ENCODE measurements at places on chromosomes 1 and 21.

DNA sequence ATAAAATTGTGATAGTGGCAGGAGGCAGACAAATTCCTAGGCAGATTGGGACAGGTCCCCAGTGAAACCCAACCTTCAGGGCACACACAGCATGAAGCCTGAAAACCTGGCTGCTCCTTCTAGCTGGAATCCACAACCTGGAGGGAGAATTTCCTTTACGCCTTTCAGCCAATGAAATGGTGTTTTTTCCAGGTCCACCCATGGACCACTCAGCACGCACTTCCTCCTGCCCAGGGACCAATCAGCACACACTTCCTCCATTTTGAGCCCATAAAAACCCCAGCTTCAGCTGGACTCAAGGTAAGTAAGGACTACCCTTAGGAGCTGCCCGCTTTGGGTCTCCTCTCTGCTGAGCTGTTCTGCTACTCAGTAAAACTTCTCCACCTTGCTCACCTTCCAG lies 120.1 kb downstream of the AKT3 start:
- DNase-seq = no peak

- no peak for DNase-seq
Measured at GRCh38 chr1:114154146-114154962, 685 bp upstream of the SYT6 start.

GRCh38 chr1:51285055-51285454 lies 45.3 kb downstream of the TTC39A start:
- no peak for DNase-seq

- DNase-seq = no peak
Measured at GRCh38 chr1:200317236-200317635, 92.6 kb downstream of the ZNF281 start.

- no peak for DNase-seq
Measured at GRCh38 chr1:80993154-80993980, 807.4 kb upstream of the ADGRL2 start.

- no peak for DNase-seq
Measured at GRCh38 chr1:209382231-209383100, 201.0 kb upstream of the CAMK1G start.

DNA sequence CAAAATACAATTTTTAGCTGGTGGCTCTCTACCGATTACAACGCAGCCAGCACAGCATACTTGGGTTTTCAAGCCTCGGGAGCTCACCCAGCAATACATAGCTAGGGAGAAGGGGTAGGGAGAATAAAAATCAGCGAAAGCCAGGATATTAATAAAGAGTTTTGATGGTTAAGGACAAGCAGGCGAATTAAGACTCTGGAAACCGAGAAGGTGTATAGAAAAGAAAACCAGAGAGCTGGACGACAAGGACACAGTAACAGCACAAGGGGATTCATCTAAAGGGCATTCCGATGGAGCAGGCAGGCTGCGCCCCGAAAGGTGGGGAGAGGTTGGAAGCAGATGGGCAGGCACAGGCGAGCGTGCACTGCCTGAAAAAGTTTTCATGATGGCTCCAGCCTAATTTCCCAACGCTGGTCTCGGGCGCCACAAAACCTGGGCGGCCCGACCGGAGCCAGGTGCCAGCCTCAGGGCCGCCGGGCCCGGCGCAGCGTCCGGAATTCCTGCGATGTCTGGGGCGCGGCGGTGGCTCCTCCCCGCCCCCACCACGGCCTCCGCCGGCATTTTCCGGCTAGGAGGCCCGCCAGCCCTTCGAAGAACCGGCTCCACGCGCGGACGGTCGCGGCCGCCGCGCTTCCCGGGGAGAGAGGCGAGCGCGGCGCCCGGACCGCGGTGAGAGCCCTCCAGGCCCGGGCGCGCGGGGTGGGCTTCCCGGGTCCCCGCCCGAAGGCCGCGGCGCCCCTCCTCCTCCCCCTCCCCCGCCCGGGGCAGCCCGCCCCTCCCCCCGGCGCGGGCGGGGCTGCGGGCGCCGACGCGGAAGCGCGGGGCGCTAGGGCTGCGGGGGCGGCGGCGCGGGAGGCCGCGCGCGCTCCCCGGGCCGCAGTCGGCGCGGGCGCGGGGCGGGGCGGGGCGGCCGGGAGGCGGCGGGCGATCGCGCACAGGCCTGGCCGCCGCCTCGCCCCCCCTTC lies 774 bp upstream of the DYRK1A start:
- peak; percentile 66 for DNase-seq

GRCh38 chr1:232384171-232384883 lies 245.6 kb downstream of the SIPA1L2 start:
- no peak for DNase-seq

GRCh38 chr1:10539411-10540043 lies 64.8 kb downstream of the PEX14 start:
- DNase-seq = no peak

DNA sequence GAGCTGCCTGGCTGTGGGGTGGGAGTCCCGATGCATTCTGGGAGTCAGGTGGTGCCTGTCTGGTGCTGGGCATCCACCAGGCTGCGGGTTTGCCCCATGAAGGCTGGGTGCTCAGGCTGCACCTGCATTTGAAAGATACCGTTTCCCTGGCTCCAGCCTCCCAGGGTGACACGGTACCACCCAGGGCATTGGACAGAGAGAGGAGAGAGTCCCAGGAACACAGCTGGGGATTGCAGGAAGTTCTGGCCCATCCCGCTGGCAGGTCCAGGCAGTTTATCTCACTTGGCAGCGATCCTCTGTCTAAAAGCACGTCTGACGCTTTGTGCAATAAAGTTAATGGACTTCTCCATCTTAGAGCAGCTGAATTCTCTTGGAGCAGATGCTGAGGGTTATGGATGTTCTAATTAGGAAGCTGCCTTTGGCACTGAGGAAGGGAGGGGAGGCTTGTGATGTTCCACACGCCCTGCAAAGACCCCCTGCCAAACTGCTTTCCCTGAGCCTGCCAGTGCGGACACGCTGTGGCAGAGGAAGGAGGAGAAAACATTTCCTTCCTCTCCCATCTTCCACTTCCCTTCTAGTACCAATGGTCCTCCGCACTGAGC lies 246.9 kb downstream of the GRIK3 start:
- DNase-seq = no peak

DNA sequence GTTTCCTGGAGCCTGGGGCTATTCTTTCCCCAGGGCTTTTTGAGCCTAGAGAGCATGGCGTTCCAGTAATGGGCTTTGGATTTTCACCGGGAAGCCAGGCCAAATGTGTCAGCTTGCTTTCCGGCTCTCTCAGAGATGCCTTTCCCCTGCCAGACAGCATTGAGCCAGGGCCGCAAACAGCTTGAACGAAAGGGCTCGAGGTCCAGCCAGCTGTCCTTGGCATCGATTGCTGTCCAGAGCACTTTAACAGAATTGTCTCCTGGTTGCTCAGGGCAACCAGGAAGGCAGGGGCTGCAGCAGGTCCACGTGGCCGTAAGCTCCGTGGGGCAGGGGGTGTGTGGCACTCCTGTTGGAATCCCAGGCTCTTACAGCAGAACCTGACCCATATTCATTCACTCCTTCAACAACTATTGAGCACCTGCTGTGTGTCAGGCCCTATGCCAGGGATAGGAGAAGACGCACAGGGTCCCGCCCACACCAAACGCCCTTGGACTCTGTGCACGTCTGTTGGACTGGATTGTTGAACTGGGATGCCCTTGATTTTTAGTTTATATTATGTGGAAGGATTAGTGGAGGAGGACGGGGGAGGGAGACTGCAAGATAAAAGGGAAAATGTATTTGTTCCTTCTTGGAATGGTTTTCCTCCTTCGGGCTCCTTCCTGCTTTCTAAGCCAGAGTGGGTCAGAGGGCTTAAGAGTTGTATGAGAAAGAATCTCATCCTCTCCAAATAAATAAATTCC lies 38.7 kb upstream of the EFHD2 start:
- DNase-seq = no peak

All from CD4-positive, alpha-beta T cell treated with Interleukin-21 for 1 hour (primary cell).